Hematopoietic multipotent progenitor cell treated with erythropoietin and hydrocortisone succinate and interleukin-3 and kit ligand, for 17 days (in vitro differentiated cells): ENCODE measurements at places on chromosomes 6 and 20.

GRCh38 chr20:50048420-50049166 lies 64.4 kb downstream of the UBE2V1 start:
- DNase-seq: no peak

GRCh38 chr6:152457949-152458624 lies 179.1 kb downstream of the SYNE1 start:
- no peak for DNase-seq

DNA sequence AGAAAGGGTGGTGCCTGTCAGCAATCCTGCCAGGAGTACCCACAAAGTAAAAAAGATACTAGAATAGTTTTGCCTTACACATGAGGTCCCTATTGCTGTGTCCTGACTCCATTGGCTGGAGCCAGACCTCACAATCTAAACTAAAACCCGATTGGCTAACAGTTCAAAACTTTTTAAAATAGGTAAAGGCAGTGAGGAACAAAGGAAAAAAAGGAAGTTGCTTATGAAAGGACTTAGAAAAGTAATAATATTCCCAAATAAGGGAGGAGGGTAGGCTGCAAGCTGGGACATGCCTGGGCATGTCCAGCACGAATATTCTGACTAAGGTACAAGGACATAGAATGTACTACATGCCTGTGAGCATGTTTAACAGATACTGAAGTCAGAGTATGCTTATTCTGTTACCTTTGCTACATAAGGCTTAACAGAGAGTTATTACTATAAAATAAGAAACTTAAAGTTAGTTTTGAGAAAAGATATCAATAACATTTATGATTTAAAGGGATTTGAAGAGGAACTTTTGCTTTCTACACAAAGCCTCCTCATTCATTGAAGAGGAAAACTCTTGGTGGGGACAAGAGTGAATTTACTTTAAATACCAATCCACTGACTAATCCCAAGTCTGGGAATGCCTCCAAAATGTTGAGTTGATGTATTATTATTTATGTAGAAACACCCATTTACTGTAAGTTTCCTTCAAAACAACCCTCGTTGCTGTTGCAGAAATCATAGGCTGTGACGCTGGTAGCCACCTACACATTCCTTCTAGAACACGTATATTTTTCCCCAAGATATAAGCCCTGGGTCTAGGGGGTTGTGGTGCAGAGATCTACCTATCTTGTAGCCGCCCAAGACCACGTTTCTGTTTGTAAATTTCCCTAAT lies 8.2 kb upstream of the MTHFD1L start:
- DNase-seq: no peak

- DNase-seq: no peak
Measured at GRCh38 chr6:56435754-56436153, 188.4 kb upstream of the COL21A1 start.

DNA sequence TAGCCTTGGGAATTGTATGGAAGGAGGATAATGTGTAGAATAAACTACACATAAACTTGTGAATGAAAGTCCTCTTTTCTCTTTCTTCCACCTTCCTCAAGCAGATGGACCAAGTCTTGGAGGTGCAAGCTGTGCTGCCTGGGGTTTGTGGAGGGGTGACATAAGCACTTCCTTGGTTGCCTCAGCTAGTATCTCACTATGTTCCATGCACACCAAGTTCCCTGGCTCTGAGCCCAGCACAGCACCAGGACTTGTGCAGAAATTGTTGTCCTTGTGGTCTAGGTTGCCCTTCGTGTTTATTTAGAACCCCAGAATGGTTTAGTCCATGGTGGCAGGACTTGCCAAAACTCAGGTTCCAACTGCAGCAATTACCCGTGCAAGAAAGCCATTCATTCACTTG lies 110.3 kb downstream of the MEI4 start:
- no peak for DNase-seq

DNA sequence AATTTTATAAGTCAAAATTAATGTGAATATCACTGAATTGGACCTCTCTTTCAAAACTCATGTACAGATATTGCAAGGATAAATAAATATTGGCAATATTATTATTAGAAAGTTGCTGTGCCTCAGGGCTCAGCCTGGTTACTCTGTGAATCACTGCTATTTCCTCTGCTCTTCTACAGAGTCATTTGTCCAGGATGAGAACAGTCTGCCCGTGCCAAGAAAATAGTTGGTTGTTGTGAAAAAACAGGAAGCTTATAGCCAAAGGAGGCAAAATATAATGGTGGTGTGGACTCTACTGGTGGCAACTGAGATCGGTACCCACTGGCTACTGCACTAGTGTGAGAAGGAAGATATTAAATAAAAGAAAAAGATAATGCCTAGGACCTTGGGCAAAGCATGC lies 93.6 kb downstream of the RIMS1 start:
- DNase-seq: no peak

DNA sequence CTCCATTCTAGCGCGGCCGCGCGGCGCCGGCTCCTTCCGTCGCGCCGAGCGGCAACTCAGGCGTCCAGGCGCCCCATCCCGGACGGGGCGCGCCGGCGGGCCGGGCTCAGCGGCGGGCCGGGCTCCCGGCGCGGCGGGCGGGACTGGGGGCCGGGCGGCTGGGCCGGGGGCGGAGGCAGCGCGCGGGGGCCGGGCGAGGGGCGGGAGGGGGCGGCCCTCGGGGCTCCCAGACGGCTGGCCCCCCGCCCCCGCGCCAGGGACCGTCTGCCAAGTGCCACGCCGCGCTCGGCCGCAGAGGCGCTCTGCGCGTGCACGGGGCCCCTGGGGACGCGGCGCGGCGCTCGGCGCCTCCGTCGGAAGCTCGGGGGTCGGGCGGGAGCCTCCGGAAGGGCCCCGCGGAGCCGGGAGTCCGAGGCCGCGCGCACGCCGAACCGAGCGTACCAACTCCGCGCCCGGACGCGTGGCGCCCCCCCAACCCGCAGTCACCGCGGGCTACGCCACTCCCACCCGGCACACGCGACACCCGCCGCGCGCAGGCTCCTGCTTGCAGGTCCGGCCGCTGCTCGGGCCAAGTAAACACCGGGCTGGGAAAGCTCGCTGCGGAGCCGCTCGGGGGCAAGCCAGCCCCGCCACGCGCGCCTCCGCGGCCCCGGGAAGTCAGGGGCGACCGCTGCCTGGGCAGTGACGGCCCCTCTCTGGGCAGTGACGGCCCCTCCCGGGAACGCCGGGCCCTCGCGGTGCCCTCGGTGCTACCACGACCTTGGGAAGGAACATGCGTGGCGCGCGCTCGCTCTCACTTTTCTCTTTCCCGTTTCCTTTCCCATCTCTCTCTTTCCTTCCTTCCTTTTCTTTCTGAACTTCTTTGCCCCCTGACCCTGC lies at the start of gene PREX1:
PREX1 (minus strand) TSS at position 145 of the 879 bp plus-strand sequence; CDS start at position 6, 139 bp downstream.
- DNase-seq: no peak

- DNase-seq: no peak
Measured at GRCh38 chr6:169984181-169985120, 233.0 kb downstream of the ERMARD start.

GRCh38 chr6:89984926-89985750 lies 90.9 kb downstream of the GJA10 start:
- DNase-seq: no peak

DNA sequence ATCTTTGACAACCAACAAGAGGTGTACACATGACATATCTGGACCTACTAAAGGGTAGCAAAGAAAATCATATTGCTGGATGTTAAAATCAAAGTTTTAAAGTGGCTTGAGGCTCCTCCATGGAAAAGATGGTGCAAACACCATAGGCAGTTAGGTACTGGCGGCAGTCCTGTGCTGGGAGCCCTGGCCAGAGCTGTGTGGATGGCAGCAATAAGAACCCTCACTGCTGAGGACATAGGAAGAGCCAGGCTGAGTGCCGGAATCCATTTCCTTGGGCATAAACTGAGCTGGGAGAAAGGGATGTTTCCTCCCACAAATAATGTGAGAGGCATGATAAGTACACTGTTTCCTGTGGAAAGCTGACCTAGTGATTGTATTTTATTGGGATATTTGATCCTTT lies 89.9 kb downstream of the ARID1B start:
- DNase-seq: no peak

DNA sequence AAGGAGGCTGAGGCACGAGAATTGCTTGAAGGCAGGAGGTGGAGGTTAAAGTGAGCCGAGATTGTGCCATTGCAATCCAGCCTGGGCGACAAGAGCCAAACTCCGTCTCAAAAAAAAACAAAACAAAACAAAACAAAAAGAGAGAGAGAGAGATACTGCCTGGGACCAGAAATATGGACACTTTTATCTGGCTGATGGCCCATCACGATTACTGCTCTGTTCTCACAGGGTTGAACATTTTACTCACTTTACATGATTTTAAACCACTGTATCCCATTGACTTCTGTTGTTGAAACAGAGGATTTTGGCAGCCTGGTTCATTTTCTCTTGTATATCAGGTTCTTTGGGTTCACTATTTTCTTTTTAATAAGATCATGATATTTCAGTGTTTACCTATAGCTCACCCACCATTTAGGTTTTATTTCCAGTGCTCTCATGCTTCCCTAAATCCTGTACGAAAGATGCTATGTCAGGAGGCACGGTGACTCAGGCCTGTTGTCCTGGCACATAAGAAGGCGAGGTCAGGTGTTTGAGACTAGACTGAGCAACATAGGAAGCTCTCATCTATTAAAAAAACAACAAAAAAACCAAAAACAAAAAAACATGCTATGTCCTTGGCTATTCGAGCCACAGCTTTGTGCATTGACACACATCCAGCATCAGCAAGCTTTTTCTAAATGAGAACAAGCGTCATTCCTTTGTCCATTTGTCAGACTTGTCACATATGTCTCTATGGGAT lies 34.5 kb upstream of the RREB1 start:
- DNase-seq: no peak

DNA sequence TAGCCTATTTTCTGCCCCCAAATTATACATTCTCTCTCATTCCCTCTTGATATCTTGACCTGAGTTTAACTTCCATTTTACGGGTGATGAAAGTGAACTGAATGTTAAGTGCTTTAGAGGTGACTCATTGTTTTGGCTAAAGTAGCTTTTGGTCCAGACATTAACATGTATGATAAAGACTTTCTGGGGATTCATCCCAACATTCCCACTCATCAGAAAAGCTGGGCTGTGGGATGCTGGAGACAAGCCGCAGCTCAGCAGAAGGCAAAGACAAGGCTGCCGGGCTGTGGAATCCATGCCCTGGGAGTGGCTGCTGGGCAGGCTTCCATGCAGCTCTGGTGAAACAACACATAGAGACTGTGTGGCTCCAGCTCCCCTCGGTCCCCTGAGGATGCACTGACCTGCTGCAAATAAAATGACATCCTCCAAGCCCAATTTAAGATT lies 89.9 kb upstream of the SYNDIG1 start:
- no peak for DNase-seq

DNA sequence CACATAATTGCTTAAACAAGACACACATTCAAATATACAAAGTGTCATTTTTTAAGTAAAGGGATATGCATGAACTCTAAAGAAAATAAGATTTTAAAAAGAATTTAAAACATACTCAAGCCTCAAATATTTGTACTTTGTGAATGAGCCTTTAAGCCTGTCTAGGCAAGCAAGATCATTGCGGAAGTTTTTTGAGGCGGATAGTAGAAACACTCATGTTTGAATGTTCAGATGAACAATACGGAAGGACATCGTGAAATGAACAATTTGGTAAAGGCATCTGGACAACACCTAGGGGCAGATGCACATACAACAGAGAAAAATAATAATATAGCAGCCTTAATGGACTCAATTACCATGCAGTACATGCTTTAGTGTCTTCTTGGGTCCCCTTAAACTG lies 928.9 kb downstream of the TFAP2A start:
- DNase-seq: no peak

DNA sequence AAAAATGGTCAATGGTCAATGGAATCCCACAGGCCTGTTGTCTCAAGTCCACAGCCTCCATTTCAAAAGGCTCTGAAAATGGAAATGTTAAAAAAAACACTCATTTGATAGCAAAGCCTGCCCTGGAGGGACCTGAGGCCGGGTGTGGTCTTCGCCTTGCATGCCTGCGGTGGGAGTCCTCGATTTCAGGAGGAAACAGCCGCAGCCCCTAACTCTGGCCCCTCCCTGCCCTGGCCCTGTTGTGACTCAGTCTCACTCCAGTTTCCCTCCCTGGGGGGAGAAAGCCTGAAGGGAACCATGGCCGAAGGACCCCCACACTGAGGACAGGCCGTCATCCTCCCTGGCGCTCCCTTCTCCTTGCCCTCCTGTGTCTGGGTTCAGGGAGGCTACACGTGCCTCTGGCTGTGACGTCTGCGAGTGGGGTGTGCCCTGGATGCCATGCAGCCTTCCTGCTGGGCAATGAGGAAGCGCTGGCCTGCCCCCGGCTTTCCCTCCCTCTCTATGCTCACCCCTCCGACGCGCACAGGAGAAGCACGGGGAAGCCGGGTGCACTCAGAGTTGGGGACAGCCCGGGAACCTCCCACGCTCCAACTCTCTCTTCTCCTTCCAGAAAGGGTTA lies 9.2 kb downstream of the BHLHE23 start:
- DNase-seq: no peak

DNA sequence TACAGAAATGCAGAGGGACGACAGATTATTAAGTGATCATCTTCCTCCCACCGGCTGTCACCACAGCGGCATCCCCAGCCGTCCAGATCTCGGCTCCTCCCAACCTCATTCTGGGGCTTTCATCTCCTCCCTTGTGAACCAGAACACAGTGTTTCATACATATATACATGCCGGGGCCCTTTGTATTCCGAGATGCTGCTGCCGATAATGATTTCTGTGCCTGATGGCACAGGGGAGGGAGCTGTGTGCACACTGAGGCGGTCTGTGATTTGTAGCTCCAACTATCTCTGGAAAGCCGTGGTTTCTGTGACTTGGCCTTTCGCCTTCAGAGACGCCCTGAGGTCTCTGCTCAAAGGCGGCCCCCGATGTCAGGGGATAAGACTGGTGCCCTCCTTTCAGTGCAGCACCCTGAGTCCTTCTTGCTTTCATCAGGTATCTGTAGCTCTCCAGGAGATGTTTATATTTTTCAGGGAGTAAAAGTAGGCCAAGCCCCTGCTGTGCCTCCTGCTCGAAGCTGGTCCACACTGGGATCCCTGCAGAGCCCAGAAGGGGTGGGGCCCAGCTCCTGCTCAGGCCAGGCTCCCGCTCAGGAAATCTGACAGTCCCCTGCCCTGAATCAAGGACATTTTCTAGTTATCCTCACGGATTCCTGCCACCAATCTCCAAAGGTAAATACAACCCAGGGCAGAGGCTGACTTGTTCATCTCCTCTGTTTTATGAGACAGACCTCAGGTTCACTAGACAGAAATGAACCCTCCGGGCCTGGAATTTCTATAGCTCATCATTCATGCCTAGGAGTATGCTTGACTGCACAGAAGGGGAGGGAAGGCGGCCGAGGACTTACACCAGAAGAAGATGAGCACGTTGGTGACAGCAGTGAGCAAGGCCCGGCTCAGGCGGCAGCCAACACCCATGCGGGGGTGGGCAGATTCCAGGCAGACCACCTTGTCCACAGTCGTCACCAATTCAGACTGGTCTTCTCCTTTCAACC lies 11.2 kb downstream of the LEMD2 start:
- no peak for DNase-seq

- DNase-seq: no peak
Measured at GRCh38 chr20:62998449-62998848, 8.3 kb downstream of the BHLHE23 start.

- DNase-seq: no peak
Measured at GRCh38 chr6:83294676-83295075, 101.5 kb downstream of the RWDD2A start.

- no peak for DNase-seq
Measured at GRCh38 chr6:142932889-142933288, 12.1 kb downstream of the HIVEP2 start.

GRCh38 chr6:163985710-163986109 lies 571.2 kb downstream of the QKI start:
- DNase-seq: no peak

- DNase-seq: no peak
Measured at GRCh38 chr6:138290423-138290962, 72.2 kb upstream of the PBOV1 start.
